ENCODE measurements at places on chromosomes 1 and 21.

DNA sequence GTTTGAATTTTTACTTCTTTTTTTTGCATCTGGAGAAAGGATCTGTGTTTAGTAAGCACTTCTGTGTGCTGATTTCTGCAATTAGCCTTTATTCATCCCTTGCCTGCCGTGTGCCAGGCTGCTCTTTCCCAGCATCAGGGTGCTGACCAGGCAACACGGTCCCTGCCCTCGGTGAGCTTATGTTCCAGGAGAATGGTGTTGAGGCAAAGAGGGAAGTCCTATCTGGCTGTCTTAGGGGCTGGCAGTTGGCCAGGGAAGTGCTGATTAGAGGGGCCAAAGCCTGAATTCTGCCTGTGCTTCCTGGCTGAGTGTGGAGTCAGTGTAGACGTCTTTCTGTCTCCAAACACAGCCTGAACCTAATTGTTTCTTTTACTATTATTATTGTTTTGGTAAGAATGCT is 187.1 kb downstream of the CAMTA1 start:
- no peak for DNase-seq

GRCh38 chr21:22444990-22445389 is 1446.8 kb downstream of the NCAM2 start:
- no peak for DNase-seq

DNA sequence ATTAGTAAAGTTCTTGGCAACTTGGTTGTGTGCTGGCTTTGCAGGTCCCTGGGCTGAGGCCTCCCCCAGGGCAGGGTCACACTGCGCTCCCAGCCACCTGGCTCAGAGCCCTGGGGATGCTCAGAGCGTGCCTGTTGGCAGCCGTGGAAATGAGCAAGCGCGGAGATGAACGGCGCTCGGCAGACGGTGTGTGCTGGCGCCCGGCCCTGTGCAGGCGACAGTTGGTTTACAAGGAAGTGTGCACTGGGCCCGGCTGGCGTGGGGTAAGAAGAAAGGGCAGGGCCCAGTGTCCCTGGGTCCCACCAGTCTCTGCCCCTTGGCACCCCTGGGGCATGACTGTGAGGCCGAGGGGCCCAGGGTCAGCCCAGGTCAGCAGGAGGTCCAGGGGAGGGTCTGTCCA is 25.7 kb upstream of the PEX10 start:
- no peak for DNase-seq

- no peak for DNase-seq
Measured at GRCh38 chr1:29186252-29186651, 4.6 kb upstream of the SRSF4 start.

DNA sequence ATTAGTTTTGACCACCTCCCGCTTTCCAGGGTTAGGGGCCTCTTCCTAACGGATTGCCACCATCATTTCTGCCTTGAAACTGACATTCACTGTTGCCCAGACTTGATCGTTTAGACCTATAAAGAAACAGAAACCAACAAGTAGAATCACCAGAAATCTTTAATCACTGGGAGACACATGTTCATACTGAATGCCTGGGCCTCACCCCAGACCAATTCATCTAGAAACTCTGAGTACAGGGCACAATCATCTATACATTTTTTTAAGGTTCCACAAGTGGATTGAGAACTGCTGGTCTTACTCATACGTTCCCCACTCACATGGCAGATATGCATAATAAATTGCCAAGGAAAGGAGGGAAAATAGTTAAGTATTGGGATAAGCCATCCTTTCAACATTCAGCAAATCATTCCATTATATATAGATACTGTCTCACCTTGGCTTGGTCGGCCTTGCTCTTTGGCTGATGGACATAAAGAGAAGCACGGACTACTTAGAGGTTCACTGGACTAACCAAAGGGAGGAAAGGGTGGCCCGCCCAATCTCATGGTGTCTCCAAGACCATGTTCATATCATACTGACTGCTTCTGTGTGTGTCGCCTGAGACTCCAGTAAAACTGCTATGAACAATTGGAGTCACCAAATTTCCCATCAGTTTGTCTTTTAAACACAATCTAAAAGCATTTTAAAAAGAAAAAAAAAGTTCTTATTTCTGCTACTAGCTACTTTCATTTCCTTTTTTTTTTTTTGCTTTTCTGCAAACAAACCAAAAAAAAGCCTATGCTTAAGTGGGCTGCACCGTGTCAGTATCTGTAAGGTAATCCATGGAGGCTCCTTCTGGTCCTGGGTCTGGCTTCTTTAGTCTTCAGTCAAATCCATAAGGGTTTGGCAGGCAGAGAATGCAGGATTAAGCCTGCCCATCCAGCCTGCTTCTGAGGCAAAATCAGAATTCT is 9.4 kb upstream of the TARBP1 start:
- no peak for DNase-seq

DNA sequence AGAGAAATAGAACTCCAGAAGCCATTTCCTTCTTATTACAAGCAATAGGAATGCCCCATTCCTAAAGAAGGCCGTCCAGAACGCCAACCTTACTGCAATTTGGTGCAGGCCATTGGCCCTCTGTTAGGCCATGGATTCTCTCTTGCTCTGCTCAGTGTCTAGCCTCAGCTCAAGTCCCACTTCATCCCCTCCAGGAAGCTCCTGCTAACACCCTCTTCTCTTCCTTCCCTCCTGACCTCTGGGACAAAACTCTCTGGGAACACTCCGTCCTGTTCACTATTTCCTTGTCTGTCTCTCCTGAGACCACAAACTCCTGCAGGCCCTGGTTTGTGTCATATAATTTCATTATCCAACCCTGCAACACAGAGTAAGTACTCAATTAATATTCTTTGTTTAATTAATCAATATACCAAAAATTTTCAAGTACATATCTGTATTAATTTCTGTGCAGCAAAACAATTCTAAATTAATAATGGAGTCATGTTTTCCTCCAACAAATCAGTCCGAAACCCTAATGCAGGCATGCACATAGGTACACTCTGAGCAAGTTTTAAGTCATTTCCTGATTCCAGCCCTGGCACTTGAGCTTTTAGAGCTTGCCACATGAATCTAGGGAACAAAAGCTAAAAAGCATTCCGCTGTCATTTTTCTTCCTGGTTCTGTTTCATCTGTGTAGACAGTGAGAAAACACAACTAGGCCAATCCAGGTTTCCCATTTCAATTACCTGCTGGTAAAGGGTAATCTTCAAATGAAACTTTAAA is 245.3 kb downstream of the SETD4 start:
- DNase-seq, result no peak

GRCh38 chr1:42797979-42798378 is 13.2 kb downstream of the TMEM269 start:
- DNase-seq, result no peak

- DNase-seq, result no peak
Measured at GRCh38 chr1:151035167-151035566, 1.2 kb upstream of the BNIPL start.

GRCh38 chr1:12618661-12618964 is 603 bp upstream of the DHRS3 start:
- DNase-seq, result no peak

- DNase-seq, result no peak
Measured at GRCh38 chr1:15476927-15477326, 1.0 kb downstream of the CELA2B start.

DNA sequence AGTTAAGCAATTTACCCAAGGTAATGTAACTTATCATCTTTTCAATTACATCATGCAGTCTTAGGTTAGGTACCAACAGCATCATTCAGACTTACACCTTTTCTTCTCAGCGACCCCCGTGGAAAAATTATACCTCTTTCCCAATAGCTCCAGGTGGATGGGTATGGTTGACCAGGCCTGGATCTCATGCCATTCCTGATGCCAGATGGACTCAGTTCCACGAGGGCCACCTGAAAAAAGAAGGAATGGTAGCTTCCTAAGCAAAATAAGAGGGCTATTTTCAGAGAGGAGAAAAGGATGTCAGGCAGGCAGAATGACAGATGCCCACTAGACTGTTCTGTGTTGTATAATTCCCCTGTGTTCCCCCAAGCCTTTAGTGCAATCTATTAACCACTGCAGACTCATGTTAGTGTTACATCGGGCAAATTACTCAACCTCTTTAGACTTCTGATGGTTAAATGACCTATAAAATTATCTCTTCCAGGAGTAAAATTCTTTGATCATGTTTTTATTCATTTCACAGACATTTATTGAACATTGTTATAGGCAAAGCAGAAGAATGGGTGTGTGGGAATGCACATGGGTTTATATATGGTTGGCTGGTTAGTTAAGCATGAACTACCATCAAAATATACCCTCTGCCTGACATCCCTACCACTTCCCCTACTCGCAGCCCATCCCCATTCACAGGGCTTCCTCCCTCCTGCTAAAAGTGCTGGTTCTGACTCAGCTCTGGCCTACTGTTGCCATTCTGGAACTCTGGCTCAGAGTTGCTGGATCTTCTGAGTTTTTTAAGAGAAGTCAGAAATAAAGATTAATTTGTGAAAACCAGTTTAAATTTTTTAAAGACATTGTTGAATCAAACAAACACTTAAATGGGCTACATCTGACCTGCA is 10.6 kb upstream of the MYSM1 start:
- DNase-seq, result no peak

- DNase-seq, result no peak
Measured at GRCh38 chr1:109493227-109493626, 667 bp upstream of the CYB561D1 start.

DNA sequence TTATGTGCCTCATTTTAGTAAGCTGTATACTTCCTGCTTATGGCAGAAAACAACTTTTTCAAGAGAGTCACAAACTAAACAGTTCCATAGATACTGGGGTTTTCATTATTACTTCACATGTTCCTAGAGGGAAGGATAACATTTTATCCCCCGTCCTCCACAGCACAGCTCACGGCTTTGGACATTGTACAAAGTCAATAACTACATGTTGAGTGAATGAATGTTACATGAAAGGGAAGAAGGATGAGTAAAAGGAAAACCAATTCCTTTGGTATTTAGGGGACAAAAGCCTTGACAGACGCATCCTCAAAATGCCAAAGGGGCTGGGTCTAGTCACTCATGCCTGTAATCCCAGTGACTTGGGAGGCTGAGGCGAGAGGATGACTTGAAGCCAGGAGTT is 14.8 kb downstream of the PI4KB start:
- no peak for DNase-seq

GRCh38 chr1:28196330-28196729 is 19.8 kb upstream of the PTAFR start:
- DNase-seq, result no peak

DNA sequence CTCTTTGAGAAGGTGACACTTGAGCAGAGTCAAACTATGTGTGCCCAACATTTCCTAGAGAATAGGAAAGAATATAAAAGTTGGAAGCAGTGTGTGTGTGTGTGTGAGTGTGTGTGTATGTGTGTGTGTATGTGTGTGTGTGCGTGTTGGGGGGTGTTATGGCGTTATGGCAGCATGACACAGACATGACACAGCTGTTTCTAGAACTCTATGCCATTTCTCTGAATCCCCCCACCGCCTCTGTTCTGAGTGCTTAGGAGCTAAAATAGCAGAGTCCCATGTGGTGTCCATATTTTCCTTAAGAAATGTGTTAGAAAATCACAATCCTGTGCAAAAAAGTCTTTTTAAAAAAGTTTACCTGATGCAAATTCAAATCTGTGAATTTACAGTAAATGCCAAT is 556.1 kb downstream of the RWDD3 start:
- DNase-seq, result no peak

- no peak for DNase-seq
Measured at GRCh38 chr1:91718877-91719276, 167.1 kb downstream of the TGFBR3 start.

DNA sequence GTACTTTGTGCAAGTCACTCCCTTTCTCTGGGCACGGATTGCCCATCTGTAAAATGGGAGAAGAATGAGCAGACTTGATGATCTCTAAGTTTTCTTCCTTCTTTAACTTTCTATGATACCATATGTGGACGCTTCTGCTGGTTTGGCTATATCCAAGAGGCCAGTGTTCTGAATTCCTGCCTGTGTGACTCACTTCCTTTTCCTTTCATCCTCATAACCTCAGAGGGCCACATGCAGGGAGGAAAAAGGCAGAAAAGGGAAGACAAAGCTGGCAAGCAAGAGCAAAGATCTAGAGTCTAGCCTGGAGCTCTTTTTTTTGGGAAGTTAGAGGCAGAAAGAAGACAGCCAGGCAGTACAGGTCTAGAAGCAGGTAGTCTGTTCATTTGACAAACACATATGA is 151.2 kb downstream of the OMA1 start:
- DNase-seq, result no peak

DNA sequence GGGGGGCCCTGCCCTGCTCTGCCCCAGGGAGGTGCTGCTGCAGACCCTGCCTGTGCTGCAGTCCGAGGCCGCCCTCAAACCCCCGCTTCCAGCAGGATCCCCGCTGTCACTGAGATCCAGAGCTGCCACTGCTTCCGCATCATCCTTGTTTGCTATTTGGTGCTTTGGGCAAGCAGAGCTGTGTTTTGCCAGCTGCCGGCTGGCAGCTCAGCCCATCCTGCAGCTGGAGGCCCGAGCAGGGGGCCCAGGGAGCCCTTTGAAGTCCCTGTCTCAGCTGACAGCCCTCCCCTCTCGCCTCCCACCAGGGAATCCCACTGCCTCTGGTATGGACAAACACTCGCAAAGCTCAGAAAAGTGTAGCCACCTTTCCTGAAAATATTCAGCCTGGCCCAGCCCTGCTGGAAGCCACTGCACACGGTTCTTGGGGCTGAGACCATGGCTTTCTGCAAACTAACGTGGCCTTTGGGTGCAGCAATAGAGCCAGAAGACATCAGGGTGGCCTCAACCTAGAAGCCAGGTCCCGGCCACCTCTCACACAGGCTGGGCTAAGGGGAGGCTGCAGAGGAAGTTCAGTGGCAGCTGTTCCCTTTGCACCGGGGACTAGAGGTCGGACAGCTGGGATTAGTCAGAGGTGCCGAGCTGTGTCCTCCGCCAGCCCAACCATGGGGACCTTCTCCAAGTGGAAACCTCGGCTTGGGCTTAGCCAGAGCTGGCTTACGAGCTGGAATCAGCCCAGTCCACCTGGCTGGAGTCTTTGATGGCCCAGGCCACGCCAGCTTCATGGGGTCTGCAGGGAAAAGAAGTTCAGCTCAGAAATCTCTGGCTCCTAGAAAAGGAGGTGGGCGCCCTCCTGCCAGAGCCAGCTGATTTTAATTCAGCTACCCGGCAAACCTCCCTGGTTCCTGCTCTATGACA is 107.1 kb downstream of the SPSB1 start:
- DNase-seq, result no peak

DNA sequence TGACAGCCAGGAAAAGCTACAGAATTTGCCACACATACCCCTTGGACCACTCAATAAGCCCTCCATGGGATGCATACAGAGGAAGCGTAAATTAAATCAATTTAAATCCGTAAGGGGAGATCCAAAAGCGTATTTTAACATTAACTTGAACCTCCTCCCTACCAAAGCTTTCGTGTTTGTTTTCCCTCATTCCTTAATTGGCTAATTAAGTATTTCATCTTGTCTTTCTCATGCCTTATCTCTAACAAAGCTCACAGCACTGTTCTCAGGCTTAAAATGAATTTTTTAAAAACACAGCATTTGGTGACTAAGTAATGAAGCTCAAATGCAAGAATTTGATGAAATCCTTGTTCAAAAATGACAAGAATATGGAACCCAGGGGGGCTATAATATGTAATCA is 3.1 kb downstream of the PTPN14 start:
- DNase-seq, result no peak

- no peak for DNase-seq
Measured at GRCh38 chr1:72023063-72023930, 259.0 kb downstream of the NEGR1 start.

Data from GOT3 (cell line).